ENCODE measurements at places on chromosomes 2 and 18.

DNA sequence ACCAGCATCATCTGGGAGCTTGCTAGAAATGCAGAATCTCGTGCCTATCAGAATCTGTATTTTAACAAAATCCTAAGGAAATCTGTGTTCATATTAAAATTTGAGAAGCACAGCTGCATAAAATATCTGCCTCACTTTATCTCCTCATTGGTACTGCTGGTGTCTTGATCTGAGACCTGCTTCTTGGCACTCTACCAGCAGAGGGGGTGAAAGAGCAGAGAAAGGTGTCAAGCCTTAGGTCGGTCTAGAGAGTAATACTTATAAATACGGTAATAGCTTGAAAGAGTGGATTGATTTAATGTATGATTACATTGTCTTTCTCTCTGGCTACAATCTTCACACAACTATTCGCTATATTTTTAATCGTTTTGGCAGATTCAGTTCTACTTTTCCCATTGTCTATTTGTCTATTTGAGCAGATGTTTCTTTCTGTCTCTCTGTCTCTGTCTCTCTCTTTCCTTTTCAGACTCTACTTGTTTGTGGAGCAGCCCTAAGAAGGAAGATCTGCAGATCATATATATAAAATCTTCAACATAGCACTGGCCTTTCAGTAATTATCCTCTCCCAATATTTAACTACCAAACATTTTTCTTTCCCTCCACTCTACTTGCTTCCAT, 1.7 kb upstream of the GCG start:
- DNase-seq: no peak

- DNase-seq: no peak
These were observed 262.2 kb upstream of the ZNF521 start for GRCh38 chr18:25614168-25614567.

DNA sequence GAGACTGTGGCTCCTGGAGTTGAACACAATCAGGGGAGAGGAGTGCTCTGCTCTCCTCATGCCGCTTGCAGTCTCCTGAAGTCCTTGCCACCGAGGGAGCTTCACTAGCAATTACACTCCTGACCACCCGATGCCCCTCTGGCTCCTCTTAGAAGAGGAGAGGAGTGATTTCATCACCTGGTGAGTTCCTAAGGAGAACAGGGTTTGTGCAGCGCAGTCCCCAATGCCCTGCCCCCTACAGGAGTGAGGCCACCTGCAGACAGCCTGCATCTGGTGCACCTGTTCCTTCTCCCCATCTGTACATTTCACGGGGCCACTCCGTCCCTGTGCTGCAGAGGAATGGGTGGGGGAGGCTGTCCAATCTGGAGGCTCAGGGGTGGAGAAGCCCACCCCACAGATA, 267.2 kb downstream of the HRH4 start:
- peak; percentile 71 for DNase-seq

DNA sequence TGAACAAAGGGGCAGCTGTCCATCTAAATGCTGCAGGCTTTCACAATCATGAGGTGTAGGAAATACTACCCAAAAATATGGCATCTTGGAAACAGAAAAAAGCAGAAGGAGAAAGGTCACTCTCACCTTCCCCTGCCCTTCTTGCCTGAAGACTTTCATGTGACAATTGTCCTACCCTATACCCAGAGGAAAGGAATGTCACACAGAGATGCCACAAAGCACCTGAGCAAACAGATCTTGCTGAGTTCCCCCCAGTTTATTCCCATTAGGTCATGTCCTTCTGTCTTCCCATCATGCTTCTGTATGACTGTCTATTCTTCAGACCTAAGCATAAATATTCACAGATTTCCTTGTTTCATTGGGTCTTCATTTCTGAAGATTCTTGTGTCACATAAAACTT, 116.6 kb upstream of the MSH6 start:
- no peak for DNase-seq

- no peak for DNase-seq
These were observed 69.6 kb upstream of the RND3 start for GRCh38 chr2:150557020-150557600.

DNA sequence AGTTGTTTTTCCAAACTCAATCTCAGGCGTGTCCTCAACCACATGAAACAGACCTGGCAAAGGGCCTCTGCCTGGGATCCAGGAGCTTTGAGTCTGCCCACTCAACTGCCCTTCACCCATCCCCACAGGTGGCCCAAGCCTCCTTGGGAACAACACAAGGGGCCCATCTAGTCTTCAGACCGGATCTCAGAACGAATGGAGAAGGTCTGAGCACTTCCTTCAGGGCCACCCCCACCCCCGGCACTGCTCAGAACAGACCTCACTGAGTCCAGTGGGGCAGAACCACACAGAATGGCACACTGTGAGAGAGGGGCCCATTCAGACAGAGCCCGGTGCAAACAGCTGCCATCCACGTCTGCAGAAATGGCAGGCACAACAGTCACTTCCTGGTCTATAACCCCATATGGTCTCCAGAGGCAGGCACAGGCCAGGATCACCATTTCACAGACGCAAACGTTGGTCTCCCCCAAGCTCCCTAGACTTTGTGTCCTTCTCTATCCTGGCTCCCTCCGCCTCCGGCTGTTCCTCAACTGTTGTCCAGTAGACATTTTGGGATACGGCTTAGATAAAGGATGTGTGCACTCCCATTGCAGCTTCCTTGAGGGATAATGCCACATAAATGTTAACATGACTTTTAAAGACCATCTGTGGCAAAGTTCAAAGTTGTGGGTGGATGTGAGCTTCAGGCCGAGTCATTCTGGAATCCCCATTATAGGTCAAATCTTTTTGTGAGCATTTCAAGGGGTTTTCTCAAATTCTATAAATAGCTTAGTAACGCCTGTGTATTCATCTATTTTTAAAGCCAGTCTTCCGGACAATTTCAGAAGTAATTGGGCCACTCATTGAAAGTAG, 149.7 kb downstream of the SMAD7 start:
- no peak for DNase-seq

GRCh38 chr2:241982706-241983570, 113.4 kb downstream of the RTP5 start:
- no peak for DNase-seq

- DNase-seq: no peak
These were observed 60.7 kb downstream of the INPP4A start for GRCh38 chr2:98505311-98505808.

GRCh38 chr2:26770986-26771586, 7.0 kb downstream of the SLC35F6 start:
- no peak for DNase-seq

- DNase-seq: no peak
These were observed 48.6 kb downstream of the KLHL14 start for GRCh38 chr18:32724071-32724749.

GRCh38 chr2:137208431-137208891, 443.1 kb downstream of the THSD7B start:
- no peak for DNase-seq

GRCh38 chr2:8307606-8308180, 374.2 kb upstream of the ID2 start:
- no peak for DNase-seq

Data from DMS79 treated with DMSO at 0.1 percent for 48 hours (cell line).